ENCODE measurements at places on chromosomes 4 and X.

GRCh38 chr4:4396628-4397440 lies 9.9 kb downstream of the NSG1 start:
- no peak for DNase-seq

DNA sequence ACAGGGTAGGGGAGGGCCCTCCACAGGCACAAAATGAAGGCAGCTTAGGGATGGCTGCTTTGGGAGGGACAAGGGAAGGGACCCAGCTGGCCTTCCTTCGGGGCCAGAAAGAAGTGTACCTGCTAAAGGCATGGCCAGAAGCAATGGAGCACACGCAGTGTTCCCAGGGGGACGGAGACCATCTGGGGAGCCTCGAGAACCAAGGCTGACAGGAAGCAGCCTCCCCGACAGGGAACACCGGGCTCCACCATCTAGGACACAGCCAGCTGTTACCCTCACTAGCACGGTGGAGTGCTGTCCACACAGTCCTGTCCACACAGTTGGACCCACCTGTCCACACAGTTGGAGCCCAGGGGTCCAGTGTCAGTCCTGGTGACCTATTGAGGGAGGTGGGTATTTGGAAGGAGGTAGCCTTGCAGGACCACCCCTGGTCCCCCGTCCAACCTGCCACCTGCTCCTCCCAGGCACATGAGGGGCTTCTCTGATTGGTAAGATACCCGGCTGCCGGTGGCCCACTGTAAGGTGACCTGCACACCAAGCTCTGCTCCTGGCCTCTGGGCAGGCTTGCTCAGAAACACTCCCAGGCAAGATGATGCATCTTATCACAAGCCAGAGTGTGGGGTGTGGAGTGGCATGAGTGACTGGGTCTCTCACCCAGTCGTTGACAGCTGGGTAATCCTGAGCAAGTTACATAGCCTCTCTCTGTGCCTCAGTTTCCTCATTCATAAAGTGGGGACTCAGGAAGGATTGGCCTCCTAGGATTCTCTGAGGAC lies 20.5 kb upstream of the AFAP1 start:
- DNase-seq: no peak

GRCh38 chrX:133269168-133269567 lies 51.0 kb upstream of the TFDP3 start:
- DNase-seq: no peak

DNA sequence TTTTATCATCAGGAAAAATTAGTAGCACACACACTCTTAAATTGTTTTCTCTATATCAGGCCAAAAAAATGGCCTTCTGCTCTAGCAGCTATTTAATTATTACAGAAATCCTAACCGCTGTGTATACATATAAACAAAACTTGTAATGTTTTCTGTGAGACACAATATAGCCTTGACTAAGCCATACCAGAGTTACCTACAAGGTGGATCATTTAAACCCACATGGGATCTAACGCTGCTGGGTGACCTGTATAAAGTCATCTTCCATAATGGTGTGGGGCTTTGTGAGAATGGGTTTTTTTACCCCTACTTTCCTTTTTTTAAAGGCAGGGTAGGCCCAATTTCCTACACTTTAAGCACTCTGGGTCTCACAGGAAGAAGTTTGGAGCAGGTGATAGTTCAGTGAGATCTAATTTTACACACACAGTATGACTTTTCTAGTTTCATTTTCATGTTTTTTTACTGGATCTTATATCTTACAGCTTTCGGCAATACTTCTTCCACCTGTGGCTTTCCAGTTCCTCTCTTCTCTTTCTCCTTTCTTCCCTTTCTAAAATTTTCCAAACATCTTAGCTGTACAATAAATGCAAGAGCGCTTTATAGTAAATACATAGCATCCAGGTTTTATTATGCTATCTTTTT lies 66.9 kb upstream of the MMAA start:
- DNase-seq: no peak

- no peak for DNase-seq
Observed at GRCh38 chr4:145375416-145375815, 106.2 kb upstream of the SMAD1 start.

DNA sequence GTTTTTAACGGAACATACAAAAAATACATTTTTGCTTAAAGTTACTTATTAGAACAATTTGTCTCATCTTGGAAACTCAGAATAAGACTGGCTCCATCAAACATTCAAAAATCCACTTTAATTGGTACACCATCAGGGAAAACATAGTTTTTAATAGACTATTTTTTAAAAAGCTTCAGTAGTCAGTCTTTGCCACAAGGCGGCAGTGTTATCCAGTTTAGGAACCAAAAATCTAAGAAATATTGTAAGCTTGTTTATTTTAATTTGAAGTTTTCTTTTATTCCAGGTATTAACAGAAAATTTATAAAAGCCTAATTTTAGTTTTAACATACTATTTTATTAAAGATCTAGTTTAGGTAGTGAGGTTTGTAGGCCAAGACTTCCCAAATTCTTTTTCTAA lies 107.7 kb downstream of the APOOL start:
- DNase-seq: peak; percentile 7

DNA sequence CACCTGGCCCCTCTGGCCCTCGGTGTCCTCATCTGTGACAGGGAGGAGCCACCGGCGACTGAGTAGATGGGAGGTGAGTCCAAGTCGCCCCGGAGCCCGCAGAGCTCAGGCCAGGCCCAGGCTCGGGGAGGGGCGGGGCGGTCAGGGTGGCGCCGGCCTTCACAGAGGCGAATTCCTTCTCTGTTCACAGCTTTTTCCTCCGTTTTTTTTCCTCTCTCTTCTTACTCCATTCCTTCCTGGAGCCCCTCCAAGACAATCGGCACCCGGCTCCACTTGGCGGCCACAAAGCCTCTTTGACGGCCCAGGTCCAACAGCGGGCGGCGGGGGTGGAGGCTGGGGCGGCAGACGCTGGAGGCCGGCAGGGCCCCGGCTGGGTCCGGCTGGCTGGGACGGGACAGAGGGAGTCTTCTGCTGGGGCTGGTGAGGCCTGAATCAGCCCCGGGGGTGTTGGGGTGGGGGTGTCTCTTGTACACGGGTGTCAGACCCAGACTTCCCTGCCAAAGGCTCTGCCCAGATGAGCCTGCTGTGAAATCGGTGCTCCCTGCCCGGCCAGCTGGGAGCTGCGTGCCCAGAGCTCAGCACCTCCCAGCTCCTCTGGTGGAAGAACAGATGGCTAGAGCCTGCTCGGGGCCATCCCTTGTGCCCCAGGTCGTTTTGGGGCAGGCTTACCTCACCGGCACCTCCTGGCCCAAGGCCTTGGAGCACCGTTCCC lies 22.6 kb downstream of the FGFRL1 start:
- no peak for DNase-seq

DNA sequence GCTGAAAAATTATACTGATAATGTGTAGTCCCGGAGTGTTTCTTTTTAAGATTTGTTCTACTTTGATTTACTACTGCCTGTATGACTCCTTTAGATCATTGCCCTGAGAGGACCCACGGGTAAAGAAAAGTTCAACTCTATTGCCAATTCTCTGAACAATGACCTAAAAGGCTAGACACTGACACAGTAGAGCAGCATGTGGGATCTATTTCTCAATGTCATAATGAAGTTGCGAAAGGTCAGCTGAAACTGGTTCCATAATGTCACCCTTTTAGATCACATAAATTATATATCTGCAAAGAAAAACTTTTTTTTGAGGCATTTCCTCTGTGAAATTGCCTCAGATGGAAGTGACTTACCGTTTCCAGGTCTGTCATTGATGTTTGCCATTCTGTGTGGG lies 67.4 kb downstream of the GLRB start:
- no peak for DNase-seq

DNA sequence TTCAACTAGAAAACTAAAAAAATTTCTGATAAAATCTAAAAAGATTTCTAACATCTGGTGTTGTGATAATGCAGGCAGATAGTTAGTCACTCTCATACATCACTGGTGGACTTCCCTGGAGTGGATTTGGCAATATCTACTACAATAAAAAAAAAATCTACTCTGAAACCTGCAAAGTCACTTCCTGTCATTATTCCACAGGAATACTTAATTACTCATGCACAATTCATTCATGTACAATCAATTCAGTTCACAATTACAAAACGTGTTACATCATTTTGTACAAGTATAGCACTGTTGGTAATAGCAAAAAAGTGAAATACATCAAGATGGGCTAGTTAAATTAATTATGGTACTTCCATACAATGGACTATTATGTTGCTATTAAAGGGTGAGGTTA lies 16.5 kb upstream of the RHOH start:
- no peak for DNase-seq

DNA sequence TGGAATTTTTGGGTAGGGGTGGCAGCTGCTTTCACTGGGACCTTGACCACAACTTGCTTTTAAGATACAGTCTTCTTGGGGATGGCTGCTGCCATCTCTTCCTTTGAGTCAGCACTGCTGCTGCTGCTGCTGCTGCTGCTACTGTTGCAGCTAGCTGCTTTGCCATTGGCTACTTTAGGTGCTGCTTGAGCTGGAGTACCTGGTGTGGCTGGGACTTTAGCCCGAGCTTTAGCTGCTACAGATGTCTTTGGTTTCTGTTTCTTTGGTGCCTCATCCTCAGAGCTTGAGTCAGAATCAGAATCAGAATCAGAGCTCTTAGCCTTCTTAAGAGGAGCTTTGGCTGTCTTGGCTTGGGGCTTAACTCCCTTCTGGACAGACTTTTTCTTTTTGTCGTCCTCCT lies 52.2 kb downstream of the FAM9B start:
- DNase-seq: no peak

DNA sequence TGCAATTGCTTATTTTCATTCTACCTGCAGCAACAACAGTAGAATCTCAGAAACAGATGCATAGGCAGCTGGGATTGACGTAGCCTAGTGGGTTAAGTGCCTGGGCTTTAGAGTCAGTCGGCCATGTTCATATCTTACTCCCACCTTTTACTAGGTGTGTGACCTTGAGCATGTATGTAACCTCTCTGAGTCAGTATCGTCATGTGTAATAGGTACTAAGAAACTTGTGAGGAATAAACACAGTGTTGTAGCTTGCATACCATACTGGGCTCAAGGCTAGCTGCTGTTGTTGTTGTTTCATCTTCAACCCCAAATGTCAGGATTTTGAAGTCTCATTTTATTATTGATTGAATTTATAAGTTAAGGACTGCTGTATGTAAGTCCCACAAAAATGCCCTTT lies 14.2 kb downstream of the RAB9A start:
- DNase-seq: no peak

GRCh38 chrX:13022926-13023325 lies 21.5 kb downstream of the FAM9C start:
- DNase-seq: no peak

DNA sequence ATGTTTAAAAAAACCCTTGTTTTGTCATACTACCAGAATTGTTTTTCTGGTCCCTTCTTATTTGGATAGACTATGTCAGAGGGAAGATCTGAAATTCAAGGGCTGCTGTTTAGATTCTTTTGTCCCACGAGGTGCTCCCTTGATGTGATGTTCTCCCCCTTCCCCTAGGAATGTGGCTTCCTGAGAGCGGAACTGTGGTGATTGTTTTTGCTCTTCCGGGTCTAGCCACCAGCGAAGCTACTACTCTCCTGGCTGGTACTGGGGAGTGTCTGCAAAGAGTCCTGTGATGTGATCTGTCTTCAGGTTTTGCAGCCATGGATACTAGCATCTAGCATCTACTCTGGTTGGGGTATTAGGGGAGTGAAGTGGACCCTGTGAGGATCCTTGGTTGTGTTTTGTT lies 271.1 kb downstream of the DCAF12L2 start:
- no peak for DNase-seq

DNA sequence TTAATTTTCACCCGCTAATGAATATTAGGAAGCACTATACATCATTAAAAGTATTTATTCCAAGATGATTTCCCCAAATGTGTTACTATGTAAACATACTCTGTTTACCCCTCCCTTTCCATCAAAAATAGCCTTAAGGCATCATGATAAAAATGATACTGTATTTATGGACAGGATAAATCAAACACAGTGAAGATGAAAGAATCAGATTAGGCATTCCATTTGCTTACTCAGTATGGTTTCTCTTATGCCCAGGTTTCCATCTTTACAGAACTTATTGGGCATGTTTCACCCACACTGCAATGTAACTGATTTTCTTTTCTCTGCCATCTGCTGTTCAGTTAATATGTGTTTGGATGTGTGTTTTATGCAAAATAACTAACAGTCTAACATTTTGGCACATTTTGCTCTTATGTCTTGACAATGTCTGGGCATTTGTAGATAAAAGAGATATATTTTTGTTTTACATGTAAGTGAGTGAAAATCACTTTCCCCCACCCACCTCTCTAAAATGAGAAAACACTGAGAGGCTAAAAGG lies 445.2 kb downstream of the RPA4 start:
- DNase-seq: no peak

- DNase-seq: no peak
Observed at GRCh38 chrX:113421432-113421831, 580.8 kb upstream of the AMOT start.

DNA sequence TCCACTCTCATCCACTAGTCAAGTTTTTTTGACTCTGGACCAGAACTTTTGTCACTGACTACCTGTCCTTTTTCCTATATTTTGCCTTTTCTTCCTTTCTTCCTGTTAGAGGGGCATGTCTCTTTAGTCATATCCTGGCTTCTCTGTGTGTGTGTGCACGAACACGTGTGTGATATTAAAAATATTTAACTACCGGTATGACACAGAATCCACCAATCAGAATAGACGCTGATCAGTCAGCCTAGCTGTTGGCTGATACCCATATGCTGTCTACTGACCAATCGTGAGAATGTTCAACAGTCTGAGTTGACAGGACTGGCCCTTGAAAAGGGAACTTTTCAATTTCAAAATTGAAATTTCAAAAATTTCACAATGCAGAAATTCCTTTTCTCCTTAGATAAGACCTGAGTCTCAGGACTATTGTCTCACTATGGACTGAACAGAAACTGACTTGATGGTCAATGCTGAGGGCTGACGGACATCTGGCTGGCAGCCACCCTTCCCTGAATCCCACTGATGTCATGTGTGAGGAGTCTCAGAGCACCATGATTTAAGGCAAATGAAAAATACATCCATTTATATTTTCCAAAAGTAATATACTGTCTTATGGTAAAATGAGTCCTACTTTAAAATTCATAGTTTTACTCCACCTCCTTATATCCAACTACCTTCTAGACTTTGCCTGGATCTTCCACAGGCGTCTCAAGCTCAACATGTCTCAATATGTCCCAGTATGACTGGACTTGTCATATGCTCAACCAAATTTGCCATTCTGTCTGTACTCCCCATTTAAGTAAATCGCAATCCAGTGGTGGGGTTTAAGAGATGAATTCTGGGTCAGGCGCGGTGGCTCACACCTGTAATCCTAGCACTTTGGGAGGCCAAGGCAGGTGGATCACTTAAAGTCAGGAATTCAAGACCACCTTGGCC lies 78.0 kb downstream of the CHRNA9 start:
- DNase-seq: no peak

- DNase-seq: no peak
Observed at GRCh38 chr4:182809417-182810102, 107.6 kb downstream of the DCTD start.

DNA sequence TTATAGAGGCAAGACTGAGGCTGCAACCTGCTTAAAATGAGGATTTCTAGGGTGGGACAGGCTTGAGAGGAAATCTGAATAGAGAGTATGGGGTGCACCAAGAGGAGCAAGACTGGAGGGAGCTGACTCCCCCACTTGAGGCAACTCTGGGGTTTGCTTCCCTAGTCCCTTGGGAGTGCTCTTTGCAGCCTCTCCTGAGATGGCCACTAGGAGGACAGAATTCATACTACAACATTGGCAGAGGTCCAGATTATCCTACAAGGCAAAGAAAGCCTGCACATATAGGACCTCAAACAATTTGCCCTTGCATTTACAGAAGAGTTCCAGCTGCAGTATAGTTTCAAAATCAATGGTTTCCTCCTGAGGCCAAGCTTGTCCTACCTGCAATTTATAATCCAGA lies 830.9 kb downstream of the TECRL start:
- no peak for DNase-seq

- peak; percentile 53 for DNase-seq
Observed at GRCh38 chrX:118254611-118255010, 91.3 kb upstream of the WDR44 start.

All from NCI-H1930 (cell line).